ENCODE measurements at places on chromosomes 11 and 22.

GRCh38 chr11:94705419-94705818 lies 62.7 kb upstream of the AMOTL1 start:
- DNase-seq, result no peak

GRCh38 chr22:37333724-37334460 lies 51.6 kb downstream of the CYTH4 start:
- DNase-seq, result no peak

GRCh38 chr11:65915821-65916251 lies 3.0 kb downstream of the C11orf68 start:
- no peak for DNase-seq

GRCh38 chr11:38330578-38330977 lies 1732.5 kb upstream of the RAG2 start:
- DNase-seq, result no peak

DNA sequence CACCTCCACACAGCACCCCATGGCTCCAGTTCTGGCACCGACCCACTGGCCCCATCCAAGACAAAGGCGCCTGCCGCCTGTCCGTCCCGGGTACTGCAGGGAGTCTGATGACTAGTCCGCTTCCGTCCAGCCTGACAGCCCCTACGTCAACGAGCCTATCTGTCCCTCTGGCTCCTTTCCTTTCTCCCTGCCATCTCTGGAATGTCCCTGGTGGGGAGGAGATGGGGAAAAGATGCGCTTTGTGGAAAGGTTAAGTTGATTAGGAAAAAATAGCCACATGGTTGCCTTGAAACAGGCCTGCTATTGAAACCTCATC lies 10.4 kb downstream of the PDGFB start:
- DNase-seq, result no peak

DNA sequence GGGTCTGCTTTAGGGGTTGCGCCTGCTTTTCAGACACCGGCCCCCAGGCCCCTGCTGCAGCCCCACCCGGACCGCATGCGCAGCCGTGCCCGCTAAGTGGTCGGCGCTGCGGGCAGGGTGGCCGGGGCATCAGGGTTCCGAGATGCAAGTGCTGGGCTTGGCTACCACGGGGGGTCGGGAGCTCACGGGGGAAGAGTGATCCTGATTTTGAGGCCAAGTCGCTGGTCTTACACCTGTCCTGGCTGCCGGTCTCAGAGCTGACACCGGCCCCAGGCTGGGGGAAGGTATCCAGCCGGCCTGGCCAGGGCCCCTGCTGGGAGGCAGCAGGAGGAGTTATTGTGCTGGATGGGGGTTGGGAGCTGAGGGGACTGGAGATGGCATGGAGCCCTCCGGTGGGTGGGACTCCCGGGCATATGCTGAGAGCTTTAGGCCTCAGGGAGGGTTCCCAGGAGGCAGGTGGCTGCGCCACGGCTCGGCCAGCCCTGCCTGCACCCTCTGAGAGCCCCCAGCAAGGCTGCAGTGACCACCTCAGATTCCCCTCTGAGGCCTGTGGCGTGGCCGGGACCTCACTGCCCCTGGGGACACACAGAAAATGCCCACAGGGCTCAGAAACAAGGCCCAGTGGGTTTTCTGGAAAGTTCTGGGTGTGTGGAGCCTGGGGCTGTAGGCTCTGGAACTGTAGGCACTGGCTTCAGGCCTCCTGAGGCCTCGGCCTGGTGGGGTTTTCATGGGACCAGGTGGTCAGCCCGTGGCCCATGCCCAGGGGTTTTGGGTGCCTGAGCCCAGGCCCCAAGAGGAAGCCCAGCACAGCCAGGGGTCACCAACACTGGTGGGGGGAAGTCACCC lies 4.4 kb upstream of the MUC5AC start:
- DNase-seq, result no peak

GRCh38 chr11:35343033-35343598 lies 76.2 kb downstream of the SLC1A2 start:
- no peak for DNase-seq

DNA sequence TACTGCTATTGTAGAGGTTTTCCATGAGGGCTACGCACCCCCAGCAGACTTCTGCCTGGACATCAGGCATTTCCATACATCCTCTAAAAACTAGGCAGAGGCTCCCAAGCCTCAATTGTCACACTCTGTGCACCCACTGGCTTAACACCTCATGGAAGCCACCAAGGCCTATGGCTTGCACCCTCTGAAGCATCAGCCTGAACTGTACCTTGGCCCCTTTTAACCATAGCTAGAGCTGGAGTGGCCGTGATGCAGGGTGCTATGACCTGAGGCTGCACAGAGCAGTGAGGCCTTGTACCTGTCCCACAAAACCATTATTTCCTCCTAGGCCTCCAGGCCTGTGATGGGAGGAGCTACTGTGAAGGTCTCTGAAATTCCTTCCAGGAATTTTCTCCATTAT lies 33.9 kb downstream of the AAMDC start:
- no peak for DNase-seq

DNA sequence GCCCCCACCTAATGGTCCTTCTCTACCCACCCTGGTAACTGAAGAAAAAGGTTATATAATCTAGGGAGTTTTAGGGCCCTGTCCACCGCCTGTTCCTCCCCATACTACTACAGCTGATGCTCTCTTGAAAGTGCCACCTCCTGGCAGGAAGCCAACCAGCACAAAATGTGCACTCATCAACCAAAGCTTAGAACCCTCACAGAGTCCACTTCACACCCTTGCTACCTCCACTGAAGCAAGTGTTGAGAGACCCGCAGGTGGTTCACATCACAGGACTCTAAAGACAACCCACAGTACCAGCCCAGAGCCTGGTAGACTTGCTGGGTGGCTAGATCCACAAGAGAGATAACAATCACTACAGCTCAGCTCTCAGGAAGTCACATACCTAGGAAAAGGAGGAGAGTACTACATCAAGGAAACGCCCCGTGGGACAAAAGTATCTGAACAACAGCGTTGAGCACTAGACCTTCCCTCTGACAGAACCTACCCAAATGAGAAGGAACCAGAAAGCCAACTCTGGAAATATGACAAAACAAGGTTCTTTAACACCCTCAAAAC lies 17.5 kb upstream of the OR10W1 start:
- DNase-seq, result no peak

GRCh38 chr11:78752494-78752893 lies 177.8 kb upstream of the NARS2 start:
- no peak for DNase-seq

- DNase-seq, result no peak
Measured at GRCh38 chr22:37284805-37285355, 2.6 kb downstream of the CYTH4 start.

GRCh38 chr11:116582571-116582970 lies 190.2 kb downstream of the BUD13 start:
- no peak for DNase-seq

- no peak for DNase-seq
Measured at GRCh38 chr11:12716816-12717215, 42.6 kb downstream of the TEAD1 start.

DNA sequence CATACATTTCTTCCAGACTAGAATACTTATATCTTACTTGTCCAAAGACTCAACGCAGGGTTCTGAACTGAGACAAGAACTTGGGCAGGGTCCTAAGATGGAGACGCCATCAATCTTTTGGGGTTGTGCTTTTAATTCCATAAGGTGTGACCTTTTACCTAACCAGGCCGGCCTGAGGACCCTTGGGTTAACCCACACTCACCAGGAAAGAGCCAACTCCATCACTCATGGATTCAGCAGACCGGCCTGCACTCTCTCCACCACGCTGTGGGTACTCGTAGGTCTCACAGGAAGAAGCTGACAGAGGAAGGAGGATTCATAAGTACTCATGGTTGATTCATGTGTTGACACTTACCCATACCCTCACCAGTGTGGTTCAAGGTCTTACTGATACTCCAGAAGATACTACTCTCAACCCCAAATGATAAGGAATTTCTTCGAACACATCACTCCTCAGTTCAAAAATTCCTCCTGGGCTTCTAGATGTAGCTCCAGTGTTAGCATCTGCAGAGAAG lies 36.2 kb downstream of the USP35 start:
- DNase-seq, result no peak

- DNase-seq, result no peak
Measured at GRCh38 chr11:12402025-12402424, 24.7 kb downstream of the PARVA start.

DNA sequence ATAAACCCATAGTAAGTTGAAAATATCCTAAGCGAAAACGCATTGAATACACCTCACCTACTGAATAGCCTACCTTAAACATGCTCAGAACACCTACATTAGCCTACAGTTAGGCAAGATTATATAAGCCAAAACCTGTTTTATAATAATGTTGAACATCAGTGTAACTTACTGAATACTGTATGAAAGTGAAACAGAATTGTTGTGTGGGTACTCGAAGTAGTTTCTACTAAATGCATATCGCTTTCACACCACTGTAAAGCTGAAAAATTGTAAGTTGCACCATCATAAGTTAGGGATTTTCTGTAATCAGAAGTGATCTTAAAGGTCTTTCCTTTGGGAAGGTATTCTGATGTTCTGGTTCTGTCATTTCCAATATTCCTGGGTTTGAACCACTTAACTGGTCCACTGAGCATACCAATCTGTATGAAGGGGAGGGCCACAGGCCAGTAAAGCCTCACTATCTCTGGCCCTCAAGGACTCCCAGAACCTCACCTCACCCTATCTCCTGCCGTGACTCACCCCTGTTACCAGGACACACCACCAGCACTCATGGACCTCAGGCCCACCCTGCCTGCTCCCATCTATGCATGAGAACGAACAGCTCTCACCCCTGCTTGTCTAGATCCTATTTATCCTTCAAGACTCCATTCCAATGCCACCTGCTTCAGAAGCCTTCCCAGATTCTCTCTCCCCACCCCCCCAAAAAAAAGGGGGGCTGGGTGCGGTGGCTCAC lies 70.0 kb downstream of the NAT10 start:
- no peak for DNase-seq

- DNase-seq, result no peak
Measured at GRCh38 chr22:41286639-41287091, 678 bp upstream of the RANGAP1 start.

DNA sequence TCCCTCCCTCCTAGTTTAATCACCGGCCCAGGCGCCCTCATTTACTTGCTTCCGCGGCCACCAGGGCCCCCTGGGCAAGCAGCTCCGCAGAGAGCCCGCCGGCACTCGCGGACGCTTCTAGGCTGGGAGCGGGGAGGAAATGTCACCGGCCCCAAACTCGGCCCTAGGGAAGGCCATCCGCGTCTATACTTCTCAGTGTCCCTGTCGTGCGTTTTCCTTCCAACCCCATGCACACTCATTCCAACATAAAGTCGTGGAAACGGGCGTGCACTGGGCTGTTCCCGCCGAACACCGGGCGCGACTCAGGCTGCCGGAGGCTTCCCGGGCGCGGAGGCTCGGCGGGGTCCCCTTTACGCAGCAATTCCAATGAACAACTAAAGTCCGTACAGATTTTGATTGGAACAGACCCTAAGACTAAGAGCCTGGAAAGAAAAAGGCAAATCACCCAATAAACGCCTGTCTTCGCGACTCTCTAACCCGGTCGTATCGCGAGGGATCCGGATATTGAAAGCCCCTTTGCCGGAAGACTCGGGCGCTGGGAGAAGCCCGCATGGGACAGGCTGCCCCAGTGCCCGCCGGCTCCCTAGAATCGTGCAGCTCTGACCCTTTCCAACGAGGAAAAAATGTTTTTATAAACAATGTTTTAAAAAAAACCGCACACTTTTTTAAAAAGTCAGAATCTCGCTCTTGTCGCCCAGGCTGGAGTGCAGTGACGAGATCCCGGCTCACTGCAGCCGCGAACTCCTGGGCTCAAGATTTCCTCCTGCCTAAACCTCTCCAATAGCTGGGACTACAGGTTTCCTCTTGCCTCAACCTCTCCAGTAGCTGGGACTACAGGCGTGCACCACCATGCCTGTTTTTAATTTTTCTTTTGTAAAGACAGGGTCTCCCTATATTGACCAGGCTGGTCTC lies 1.3 kb upstream of the BARX2 start:
- no peak for DNase-seq

DNA sequence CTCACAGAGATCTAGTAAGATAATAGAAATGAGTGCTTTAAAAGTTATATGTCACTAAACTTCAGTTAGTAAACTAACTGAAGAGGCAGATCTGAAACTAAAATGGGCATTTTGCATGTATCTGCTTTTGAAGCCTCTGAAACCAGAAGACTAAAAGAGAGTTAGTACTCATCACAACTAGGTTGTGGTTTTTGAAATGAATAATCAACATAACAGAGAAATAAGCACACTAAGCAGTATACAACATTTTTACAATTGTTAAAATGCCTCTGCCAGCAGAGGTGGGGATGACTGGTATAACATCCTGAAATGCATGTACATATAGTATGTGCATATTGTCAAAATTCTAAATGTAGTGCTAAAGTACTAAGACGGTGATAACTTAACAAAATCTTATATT lies 564.5 kb downstream of the DLG2 start:
- no peak for DNase-seq

DNA sequence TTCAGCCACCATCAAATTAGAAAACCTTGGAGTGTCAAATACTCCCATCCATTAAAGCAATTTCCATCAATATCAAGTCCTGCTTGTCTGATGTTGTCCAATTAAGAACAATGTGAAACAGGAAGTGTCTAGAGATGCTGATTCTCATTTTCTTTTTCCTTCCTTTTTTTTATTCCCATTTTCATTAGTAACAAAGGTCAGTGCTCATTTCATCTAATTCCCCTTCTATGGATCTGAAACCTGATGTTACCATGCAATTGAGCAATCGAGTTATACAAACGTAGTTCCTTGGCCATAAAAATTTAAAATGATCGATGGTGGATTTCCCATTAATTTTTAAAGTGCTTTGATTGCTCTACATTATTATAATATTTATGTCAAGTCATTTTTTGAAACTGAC lies 330.6 kb upstream of the ZC3H12C start:
- no peak for DNase-seq

GRCh38 chr22:41534219-41534618 lies 10.1 kb downstream of the POLR3H start:
- DNase-seq, result no peak

GRCh38 chr11:45560155-45560912 lies 105.1 kb downstream of the CHST1 start:
- no peak for DNase-seq

DNA sequence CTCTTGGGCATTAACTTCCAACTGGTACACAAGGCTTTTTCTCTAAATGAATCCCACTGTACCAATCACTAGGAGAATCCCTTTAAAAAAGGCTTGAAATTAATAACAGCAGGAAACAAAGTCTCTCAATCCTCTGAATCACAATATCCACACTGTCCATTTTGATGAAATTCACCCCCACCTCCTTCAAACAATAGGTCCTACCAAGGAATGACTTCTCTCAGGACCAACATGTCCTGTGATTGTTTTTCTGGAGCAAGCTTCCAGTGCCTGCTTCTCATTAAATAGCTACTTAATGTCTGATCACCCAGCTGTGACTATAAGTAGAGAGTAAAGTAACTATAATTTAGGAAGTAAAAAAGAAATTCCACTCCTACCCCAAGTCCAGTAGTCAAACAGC lies 13.1 kb downstream of the NUMA1 start:
- no peak for DNase-seq

DNA sequence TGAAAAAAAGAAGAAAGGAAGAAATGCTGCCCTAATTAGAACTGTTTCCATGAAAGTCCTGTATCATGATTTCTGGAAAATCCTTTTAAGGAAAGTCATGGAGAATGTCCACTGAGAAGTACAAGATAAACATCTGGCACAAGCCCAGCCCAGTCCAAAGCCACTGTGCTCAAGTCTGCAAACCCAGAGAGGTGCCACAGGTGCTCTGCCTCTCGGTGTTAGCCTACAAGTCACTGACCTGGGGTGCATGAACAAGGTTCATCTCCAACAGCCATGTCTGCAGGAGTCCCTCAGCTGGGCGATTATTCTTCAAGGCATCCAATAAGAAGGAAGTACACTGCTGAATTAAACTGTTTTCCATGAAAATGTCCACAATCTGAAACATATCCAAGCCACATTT lies 51.1 kb upstream of the SLC25A1 start:
- DNase-seq, result no peak

GRCh38 chr11:18455686-18456372 lies at the start of gene LDHAL6A:
TSS of gene LDHAL6A (plus strand) at chr11:18455856. CDS start at chr11:18456681, 825 bp downstream.
- no peak for DNase-seq

All from NCI-H1417 treated with DMSO at 0.1 percent for 48 hours (cell line).